ENCODE measurements at places on chromosomes 2 and 18.

- no peak for DNase-seq
Measured at GRCh38 chr2:101546376-101547058, 71.6 kb upstream of the RFX8 start.

DNA sequence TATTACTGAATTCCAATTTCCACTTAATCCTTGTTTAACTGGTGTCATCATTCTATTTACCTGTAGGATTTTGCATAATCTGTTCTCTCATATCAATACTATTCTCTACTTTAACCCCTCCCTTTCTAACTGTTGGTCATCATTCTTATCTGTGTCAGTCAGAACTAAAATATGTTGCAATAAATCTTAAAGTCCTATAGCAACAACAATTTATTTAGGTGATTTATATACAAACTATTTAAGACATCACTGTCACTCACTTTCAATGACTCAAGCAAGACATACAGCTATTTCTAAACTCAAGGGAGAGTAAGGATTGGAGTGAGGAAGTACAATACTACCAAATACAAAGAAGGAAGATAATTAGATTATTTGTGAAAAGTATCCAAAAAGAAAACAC, 740.4 kb downstream of the DSC3 start:
- no peak for DNase-seq

DNA sequence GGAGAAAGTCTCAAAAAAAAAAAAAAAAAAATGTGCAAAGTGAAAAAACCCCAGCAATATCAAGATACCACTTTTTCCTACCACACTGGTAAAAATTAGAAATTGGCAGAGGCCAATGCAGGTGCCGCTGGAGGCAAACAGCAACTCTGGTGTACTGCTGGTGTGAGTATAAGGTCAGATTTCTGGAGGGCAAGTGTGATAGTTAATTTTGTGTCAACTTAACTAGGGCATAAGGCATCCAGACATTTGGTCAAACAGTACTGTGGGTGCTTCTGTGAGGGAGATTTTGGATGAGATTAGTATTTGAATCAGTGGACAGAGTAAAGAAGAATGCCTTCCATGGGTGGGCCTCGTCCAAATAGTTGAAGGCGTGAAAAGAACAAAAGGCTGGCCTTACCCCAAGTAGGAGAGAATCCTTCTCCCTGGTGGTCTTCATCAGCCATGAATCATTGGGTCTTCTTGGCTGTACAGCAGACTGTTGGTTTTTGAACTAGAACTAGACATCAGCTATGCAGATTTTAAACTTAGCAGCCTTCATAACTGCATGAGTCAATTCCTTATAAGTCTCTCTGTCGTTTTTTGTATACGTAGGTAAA, 52.8 kb upstream of the FHL2 start:
- no peak for DNase-seq

- DNase-seq, result no peak
Measured at GRCh38 chr2:217160103-217160743, 300.4 kb upstream of the TNP1 start.

DNA sequence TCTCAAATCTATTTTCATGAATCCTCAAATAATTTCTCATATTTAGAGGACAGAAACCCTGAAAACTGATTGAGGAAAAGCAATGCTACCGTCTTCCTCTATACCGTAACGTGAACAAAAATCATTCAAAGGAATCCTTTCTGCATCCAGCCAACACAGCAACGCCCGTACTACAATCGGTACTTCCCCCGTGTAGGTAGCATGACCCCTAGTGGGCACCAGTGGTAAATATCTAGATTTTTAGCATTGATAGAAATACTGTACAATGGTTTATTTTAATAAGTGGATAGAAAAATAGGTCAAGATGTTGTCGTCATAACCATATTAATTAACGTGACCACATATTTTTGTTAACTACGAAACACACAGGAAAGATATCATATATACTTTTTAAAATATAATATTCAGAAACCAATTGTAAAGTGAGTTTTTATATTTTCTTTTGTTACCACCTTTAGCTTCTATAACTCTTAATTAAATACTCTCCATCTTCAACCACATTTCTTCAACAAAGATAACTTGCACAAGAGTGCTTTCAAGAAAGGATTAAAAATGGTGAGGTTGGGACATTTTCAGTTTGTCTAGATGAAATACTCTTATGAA, 194.1 kb downstream of the SS18 start:
- DNase-seq, result no peak

GRCh38 chr2:128291161-128291843, 27.4 kb downstream of the HS6ST1 start:
- DNase-seq, result no peak

All from NCI-H187 treated with DMSO at 0.1 percent for 48 hours (cell line).